ENCODE measurements at places on chromosomes 3 and 15.
A peak's percentile ranks its signal among the peaks of the same experiment; 100 is the strongest.

GRCh38 chr3:65448120-65448519, 590.6 kb downstream of the MAGI1 start:
- DNase-seq, result no peak

DNA sequence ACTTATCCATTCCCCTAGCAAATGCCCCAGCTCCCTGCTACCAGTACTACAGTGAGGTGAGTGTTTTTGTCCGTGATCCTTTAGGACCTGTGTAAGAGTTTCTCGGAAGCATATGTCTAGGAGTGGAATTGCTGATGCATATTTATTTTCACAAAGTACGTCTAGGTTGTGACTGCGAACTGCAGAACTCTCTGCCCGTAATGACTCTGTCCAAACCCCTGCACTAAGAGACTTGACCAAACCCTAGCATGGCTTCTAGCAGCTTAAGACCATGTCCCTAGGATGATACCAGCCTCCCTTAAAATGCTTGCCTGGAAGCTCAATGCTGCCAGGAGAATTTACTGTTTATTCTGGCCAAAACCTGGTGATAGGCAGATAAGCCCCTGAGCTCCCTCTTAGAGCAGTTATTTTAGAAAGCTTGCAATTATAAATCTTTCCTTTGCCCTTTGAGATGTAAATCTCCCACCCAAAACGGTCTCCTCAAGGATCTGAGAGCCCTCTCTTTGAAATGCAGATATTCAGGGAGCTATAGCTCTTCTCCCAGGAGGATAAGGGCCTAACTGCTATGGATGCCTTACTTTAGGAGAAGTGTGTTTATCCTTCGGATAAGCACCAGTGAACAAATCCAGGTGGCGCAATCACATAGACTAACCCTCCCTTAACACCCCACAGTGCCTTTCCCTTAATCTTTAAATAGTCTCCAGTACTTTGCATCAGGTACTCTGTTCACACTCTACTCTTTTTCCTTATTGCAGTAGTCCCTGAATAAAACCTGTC, 14.7 kb upstream of the CA12 start:
- DNase-seq, result no peak

DNA sequence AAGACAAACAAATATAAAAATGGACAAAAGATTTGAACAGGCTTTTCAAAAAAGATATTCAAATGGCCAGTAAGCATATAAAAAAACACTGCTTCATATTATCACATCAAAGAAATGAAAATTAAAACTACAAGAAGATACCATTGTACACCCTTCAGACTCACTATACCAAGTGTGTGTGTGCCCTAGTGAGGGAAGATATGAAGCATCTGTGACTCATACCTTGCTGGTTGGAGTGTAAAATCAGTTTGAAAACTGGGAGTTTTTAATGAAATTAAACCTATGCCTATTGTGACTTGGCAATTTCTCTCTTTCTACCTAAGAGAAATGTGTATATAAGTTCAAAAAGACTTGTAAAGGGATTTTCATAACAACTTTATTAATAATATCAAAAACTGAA, 23.5 kb upstream of the SLC15A2 start:
- DNase-seq, result no peak

- DNase-seq, result no peak
Measured at GRCh38 chr3:111956995-111957734, 21.7 kb upstream of the ABHD10 start.

DNA sequence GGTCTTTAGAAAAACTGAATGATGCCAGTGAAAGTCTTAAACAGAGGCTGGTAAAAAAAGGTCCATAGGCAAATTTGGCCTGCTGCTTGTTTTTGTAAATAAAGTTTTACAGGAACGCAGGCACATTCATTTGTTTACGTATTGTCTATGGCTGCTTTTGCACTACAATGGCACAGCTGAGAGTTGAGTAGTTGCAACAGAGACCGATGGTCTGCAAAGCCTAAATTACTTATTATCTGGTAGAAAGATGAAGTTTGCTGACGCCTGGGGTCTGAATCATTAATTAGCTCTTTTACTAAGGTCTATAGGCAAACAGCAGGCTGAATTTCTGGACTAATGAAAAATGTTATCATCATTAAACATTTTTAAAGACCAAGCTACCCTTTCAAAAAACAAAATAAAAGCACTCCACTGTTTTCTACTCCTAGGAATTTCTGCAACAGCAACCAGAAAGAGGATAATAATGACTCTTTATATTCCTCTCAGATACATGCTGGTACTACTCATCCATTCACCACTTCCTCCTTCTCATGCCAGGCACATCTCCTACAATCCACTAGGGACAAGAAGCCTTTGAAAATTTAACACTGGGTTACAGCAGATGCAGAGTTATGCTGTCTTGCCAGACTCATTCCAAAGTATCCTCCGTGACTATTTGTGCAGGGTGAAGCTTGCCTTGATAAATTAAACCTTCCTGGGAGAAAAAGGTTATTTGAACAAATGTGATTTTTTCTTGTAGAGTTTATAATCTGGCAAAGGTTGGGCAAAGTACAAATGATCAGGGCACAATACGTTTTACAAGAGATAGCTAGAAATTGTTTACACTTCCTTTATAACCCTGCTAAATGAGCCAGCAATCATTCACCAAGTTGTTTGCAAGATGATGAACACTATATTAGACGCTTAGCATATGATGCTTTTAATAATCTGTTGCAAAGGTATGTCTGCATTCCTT, 6.0 kb downstream of the GATM start:
- DNase-seq, result no peak

DNA sequence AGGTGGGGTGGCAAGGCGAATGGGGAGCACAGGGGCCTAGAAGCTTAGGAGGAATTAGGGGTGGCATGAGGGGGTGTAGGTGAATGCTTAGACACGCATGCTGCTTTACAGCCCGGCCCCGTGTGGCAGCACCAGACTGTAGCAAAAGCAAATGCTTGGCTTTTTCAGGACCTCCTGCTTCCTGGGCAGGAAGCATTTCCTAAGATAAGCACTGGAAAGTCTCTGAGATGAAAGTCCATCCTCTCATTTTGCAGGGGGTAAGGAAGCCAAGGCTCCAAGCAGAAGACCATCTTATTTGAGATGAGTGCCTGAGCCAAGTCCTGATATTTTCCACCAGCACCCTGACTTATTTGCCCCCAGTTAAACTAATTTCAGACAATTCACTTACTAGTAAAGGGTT, 12.9 kb downstream of the SSUH2 start:
- DNase-seq, result no peak

- no peak for DNase-seq
Measured at GRCh38 chr3:52007291-52007690, 11.6 kb upstream of the RPL29 start.

DNA sequence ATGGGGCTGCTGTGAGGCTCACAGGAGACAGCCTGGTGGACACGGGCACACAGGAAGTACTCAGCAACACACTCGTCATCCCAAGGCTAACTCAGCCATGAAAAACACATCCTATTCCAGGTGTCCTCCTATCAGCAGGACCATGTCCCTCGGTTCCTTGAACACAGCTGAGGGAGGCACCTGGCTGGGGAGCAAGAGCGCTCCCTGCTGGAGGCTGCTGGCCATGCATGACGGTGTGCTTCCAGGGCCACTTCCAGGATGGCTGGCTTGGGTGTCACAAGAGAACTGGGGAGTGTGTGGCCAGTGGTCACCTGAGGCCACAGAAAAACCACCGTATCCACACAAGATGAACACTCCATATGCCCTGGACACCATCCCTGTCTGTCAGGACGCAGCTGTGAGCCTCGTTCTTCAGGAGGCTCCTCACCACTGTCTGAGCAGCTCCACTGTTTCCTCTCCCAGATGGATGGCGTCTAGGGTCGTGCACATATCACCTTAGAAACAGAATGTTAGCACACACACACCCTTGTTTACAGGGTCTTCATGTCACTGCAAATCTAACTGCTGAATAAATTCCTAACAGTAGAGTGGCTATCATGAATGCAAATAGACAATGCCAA, 31.0 kb downstream of the POC1A start:
- DNase-seq, result peak; percentile 72

DNA sequence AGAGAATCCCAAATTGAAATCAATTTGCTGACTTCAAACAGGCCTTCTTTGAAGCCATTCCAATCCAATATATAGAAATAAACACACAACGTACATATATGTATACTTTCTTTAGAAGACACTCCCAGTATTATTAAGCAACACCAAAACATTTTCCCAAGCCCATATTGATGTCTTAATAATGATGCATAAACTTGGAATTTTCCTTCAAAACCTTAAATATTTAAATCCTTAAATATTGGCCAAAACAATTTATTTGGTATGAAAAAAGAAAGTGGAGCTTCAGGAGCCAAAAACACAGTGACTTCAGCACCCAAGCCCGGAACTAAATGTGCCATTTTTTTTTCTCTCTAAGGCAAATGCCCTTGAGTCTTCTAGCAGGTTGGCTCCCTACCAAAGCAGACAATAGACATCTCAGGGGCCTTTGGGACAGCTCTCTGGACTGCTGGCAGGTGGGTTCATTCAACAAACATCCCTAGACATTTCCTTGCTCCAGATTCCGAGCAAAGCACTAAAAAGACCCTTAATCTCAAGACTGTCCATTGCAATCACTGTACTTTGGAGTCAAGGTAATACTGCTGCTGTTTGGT, 384.7 kb downstream of the NTRK3 start:
- no peak for DNase-seq

- no peak for DNase-seq
Measured at GRCh38 chr3:49942651-49943050, 2.7 kb downstream of the RBM6 start.

GRCh38 chr3:100086401-100086800, 27.9 kb downstream of the FILIP1L start:
- DNase-seq, result no peak

DNA sequence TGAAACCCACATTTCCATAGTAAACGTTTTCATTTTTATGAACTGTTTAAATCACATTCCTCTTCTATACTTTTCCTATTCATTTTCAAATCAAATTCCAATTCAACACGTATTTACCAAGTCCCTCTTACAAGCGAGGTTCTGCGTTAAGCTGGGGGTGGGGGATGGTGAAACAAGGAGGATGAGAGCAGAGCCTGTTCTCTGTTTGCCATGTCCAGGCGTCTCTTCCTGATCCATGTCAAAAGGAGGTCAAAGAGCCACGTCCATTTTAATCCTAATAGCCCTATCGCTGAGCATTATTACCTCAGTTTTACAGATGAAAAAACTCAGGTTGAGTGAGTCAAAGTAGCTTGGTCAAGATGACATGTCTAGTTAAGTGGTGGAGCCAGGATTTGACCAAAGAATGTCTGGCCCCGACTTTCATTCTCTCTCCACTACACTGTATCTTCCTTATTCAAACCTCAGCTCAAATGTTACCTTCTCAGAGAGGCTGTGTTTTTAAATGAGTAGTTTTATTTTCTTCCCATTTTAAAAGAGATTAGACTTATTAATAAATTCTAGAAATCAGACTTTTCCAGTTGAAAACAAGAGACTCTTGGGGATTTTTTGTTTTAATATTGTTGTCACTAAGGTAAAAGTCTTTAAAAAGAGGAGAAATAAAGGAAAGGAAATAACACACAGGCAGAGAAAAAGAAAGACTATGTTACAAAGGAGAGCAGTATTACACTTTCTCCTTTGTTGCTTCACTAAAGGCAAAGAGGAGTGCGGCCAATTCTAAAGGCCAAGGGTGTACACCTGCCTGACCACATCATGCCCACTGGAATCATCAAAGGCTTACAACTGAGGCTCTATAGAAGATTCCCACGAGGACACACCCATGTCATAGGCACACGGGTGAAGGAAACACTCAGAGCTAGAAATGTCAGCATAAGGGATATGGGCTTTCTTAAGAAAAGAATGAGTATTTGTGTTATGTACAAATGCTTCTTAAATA, 42.4 kb downstream of the MYO5A start:
- DNase-seq, result no peak

DNA sequence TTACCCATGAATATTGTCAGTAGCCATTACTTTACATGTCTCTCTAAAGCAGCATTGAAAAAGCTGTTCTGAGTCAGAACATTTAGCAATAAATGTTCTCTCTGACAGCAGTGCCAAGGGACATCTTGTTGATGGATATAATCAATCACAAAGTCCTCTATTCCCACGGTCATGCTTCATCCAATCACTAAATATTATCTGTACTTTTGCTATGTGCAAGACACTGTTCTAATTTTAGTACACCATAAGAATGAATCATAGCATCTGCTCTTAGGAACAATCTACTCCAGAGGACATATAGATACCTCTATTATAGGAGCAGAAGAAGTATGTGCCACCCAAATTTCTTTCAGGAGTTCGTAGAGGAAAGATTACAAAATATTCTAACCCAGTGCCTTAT, 142.5 kb upstream of the MBNL1 start:
- DNase-seq, result no peak

GRCh38 chr15:29005931-29006330, 120.2 kb downstream of the APBA2 start:
- no peak for DNase-seq

DNA sequence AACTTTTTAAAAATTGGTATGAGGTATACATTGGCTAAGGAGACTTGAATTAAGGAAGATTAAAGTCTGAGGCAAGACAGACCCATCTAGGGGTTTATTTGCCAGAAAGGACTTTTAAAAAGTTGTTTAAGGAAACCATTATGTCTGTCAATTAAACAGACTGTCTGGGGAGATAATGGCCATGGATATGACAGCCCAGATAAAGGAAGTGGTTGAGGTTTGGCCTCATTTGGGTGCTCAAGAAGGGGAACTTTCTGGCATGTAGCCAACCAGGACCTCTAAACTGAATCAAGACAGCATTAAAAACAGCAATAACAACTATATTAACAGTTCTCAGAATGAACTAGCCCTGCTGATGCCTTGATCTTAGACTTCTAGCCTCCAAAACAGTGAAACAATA, 9.9 kb upstream of the CD200R1L start:
- no peak for DNase-seq

DNA sequence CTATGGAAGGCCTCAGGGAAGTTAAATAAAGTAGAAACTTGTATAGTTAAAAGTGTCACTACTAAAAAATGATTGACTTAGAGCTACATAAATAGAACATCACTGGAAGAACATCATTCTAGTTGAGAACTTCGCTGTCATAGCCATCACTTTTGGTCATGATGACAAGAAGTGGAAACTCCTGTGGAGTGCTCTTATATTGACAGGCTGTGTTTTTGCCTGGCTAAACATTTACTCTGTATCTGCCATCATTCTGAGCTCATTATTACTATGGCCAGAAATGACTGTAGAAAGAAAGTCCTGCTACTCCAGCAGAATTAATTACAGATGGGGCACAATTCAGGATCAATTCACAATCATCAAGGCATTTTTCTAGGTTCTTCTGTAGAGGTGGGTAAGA, 165.1 kb upstream of the GOLIM4 start:
- no peak for DNase-seq
